Hematopoietic multipotent progenitor cell treated with erythropoietin and hydrocortisone succinate and interleukin-3 and kit ligand, for 15 days (in vitro differentiated cells): ENCODE measurements at places on chromosomes 7 and 10.

DNA sequence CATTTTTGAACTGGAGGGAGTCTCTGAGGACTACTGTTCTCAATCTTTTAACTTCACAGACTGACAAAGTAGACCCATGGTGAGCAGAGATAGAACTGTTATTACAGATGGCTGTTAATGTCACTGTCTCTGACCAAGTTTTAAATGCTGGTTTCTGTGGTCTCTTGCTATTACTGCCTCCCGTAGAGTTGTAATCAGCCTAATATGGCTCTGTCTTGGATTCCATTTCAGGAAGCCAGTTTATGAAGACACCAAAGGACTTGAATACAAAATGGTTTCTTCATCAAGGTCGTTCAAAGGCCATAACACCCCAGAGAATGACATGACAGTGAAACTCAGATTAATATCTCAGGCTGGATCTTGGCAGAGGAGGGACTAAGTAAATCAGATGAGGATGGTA, 3.9 kb downstream of the SFRP4 start:
- DNase-seq: no peak

GRCh38 chr10:3623746-3624145, 161.3 kb downstream of the KLF6 start:
- no peak for DNase-seq

DNA sequence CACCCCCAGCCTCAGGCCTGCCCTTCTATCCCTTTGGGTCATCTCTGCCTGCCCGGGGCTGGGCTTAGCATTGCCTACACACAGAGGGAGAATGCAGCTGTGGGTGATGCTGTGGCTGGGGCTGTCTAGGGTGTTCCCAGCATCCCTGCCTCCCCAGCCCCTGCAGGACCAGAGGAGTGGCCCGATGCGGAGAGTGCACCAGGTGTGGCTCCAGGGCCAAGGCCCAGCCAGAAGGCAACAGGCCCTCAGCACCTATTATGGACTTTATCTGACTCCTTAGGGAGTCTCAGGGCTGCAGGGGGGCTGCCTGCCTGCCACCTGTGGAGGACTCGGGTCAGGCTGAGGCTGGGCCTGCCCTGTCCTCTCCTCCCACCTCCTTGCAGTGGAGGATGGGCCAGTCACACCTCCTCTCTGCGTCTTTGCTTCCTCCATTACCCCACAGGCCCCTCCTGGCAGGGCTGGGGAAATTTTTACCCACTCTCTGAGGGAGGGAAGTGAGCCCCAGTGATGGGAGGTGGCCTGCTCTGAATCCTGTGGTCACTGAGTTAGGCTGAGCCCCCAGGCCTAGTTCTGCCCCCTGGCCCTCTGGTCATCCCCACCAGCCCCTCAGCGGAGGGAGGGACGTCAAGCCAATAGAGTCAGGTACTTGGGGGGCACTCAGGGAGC, 92.9 kb upstream of the PCBD1 start:
- no peak for DNase-seq

DNA sequence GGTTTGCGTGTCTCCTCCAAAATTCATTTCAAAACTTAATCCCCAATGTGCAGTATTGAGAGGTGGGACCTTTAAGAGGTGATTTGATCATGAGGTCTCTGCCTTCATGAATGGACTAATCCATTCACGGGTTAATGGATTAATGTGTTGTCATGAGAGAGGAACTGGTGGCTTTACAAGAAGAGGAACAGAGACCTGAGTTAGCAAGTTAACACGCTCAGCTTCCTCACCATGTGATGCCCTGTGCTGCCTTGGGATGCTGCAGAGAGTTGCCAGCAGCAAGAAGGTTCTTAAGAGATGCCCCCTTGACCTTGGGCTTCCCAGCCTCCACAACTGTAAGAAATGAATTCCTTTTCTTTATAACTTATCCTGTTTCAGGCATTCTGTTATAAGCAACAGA, 3.7 kb upstream of the TCTN3 start:
- no peak for DNase-seq

GRCh38 chr7:102069931-102070629, 216.6 kb upstream of the SH2B2 start:
- no peak for DNase-seq

- DNase-seq: no peak
These were observed 252.3 kb upstream of the PPP2R2D start for GRCh38 chr10:131648386-131649020.

- DNase-seq: no peak
These were observed 126.0 kb upstream of the ANKRD1 start for GRCh38 chr10:91046869-91047268.

GRCh38 chr10:102718220-102718619, 3.8 kb downstream of the SFXN2 start:
- no peak for DNase-seq

- no peak for DNase-seq
These were observed 83.5 kb downstream of the PLPP4 start for GRCh38 chr10:120540486-120540885.

DNA sequence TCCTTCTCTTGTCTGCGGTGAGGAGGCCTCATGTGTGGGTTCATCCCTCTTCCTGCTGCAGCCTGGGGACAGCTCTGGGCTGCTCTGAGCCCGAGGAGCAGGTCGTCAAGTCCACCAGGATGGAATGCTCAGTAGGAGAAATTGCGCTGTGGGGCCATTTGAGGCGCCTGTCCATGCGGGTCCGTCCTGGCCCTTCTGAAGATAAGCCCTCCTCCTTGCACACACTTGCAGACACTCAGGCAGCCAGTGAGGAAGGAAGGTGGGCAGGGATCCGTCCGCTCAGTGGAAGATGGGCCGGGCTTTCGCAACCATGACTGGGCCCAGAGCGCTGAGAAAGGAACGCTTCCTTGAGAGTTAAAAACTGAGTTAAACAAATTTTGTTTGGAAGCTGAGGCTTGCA, 356.8 kb downstream of the GLRX3 start:
- DNase-seq: no peak

DNA sequence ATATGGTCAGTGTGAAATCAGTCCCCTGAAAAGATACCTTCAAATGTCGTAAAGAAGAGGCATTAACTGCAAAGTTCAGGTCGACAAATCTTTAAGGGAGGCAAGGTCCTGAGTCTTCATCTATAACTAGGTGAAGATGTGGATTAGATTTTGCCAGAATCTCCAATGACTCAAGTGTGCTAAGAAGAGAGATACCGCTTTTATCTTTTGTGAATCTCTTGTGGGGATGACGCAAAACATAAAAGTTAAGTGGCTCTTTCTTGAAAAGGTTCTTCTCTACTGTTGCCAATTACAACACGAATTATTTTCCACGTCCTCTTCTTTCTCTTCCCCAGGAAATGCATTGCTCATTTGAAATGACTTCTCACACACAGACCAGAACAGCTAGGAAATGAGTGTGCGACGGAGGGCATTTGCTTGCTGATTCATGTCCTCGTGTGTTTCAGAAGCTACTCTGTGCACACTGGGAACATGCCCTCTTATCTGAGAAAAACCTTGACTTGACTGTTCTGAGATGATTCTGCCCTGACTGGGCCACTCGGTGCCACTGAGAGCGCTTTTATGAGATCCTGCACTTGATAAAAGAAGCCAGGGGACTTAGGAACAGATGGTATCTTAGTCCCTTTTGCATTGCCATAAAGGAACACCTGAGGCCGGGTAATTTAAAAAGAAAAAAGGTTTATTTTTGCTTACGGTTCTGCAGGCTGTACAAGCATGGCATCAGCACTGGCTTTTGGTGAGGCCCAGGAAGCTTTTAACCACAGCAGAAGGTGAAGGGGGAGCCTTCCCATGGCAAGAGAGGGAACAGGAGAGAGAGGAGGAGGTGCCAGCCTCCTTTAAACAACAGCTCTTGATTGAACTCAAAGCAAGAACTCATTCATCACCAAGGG, 169.5 kb upstream of the PFKP start:
- DNase-seq: no peak

- no peak for DNase-seq
These were observed 19.8 kb upstream of the ZNF273 start for GRCh38 chr7:64883113-64883905.

- no peak for DNase-seq
These were observed 2.5 kb downstream of the PODXL start for GRCh38 chr7:131553931-131554330.

GRCh38 chr7:100209493-100209892, 10.3 kb upstream of the PVRIG start:
- DNase-seq: no peak

DNA sequence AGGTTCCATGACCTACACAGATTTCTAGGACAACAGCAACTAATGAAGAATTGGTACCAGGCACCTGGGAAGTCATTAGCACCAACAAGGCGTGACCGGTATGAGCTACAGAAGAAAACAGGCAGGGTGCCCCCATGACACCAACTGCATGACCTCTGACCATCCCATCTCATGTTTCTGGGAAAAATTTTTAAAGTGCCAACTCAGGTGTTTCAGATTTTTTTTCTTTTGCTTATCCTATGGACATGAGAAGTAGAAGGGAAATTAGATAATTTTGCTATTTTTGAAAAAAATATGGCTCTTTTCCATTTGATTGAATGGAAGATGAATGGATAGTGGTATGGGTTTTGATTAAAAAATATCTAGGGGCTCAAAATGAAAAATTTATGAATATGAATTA, 154.8 kb downstream of the NRCAM start:
- DNase-seq: no peak

- no peak for DNase-seq
These were observed 35.7 kb downstream of the ITIH2 start for GRCh38 chr10:7738536-7739407.

- no peak for DNase-seq
These were observed 4.9 kb upstream of the ZSCAN21 start for GRCh38 chr7:100044718-100045117.

DNA sequence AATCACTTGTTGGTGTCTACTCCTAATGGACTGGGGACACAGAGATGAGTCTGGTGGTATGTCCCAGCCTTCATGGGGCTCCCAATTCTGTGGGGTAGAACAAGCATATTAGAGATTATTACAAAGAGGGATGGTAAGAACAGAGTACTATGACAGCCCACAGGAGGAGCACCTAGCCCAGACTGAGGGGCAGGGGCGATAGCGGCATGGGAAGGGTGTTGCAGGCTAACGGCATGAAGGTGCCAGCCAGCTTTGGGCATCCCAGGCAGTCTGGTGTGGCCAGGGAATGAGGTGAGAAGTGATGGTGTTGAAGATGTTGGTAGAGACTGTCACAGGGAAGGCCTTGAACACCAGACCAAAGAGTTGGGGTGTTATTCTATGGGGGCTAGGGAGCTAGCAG, 280.0 kb downstream of the RPS24 start:
- DNase-seq: no peak

- no peak for DNase-seq
These were observed 29.9 kb downstream of the ZNF783 start for GRCh38 chr7:149291781-149292461.

- DNase-seq: no peak
These were observed 316.1 kb upstream of the MTPN start for GRCh38 chr7:136293272-136293671.

GRCh38 chr7:82044497-82045080, 274.7 kb upstream of the HGF start:
- DNase-seq: peak; percentile 26

DNA sequence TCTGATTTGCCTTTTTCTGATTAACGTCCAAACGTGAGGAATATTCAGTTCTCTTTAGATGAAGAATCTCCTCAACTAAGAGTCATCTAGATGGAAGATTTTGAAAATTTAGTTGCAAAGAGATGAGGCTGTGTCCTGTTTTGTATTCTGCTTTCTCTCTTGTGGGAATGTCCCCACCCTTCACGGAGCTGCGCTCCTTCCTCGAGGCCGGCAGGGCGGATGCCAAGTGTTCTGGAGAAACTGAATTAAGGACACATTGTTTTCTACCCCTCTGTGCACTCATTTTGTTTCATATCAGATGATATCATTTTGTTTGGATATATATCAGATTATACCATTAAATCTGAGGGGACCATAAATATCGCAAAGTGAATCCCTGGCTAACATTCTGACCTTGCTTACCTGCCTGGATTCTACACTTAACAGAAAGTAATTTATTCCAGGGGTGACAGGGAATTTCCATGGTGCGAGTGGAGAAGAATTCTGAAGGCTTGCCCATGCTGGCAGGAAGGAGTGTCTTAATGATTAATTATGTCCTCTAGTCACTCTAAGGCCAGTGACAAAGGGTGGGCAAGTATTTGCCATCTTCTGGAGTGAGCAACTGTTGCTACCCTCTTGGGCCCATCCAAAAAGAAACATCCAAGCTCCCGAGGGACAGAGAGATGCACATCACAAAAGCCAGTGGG, 47.9 kb upstream of the IGFBP3 start:
- DNase-seq: no peak

- no peak for DNase-seq
These were observed 32.4 kb upstream of the LBX1 start for GRCh38 chr10:101261702-101262101.

- DNase-seq: peak; percentile 32
These were observed 830 bp upstream of the BMI1 start for GRCh38 chr10:22319980-22320558.
